ENCODE measurements at places on chromosomes 6 and 20. TPM values are rescaled to one million over a fixed set of nuclear protein-coding genes. Genes with fewer than 3 reads are reported as not detected.

- peak overlapping the region; percentile 52 for H3K27ac ChIP-seq
- peak; percentile 98 for DNase-seq
- no peaks in the 10 kb centered on the region for H3K27me3 ChIP-seq
- peaks cover 13% of the 10 kb centered on the region for H3K4me1 ChIP-seq
- H3K36me3 ChIP-seq = no peaks in the 10 kb centered on the region
Measured at GRCh38 chr6:149454346-149454848, 30.4 kb downstream of the ZC3H12D start.

The OGFR gene
- total RNA-seq = 22.1 TPM

GRCh38 chr20:48060841-48061720, 275.8 kb upstream of the SULF2 start:
- no peak overlapping the region for H3K4me3 ChIP-seq
- no peak overlapping the region for H3K27ac ChIP-seq
- H3K36me3 ChIP-seq = no peaks in the 10 kb centered on the region
- no peaks in the 10 kb centered on the region for H3K4me1 ChIP-seq
- no peak for DNase-seq

The BMP2 gene
- 6.0 TPM for total RNA-seq

- no peak overlapping the region for H3K27ac ChIP-seq
- no peaks in the 10 kb centered on the region for H3K4me1 ChIP-seq
- no peak overlapping the region for H3K4me3 ChIP-seq
- no peak for DNase-seq
- no peaks in the 10 kb centered on the region for H3K27me3 ChIP-seq
Measured at GRCh38 chr20:1880529-1881239, 14.5 kb upstream of the SIRPA start.

DNA sequence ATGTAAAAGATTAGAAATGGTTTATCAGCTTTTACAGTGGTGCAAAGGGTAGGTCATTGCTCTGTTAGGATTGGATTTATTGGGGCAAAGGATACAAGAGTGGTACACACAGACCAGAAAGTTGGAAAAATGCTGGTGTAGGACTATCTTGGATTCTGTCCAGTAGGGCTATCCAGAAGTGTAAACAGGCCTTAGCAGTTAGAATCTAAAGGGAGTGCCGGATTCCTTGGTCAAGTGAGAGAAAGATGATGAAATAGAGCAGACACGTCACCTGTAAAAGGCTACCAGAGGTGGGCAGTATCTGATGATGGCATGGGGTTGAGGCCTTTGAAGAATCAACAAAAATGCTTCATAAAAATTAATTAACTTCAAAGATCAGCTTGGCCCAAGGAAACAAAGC, 975.9 kb downstream of the KIF16B start:
- H3K27me3 ChIP-seq = no peaks in the 10 kb centered on the region
- no peak overlapping the region for H3K4me3 ChIP-seq
- H3K4me1 ChIP-seq = no peaks in the 10 kb centered on the region

GRCh38 chr6:47247227-47247797, 62.4 kb downstream of the TNFRSF21 start:
- H3K4me3 ChIP-seq = no peak overlapping the region
- peaks cover 6% of the 10 kb centered on the region for H3K4me1 ChIP-seq
- no peaks in the 10 kb centered on the region for H3K27me3 ChIP-seq
- no peak for DNase-seq
- no peaks in the 10 kb centered on the region for H3K36me3 ChIP-seq
- no peak overlapping the region for H3K27ac ChIP-seq

The HLA-DQA1 gene
- 66.1 TPM for total RNA-seq

The PLCB4 gene
- 2.8 TPM for total RNA-seq

GRCh38 chr6:53583451-53583850, 38.5 kb upstream of the GCLC start:
- no peak overlapping the region for H3K27ac ChIP-seq
- no peak overlapping the region for H3K4me3 ChIP-seq
- H3K36me3 ChIP-seq = no peaks in the 10 kb centered on the region
- no peak for DNase-seq
- no peaks in the 10 kb centered on the region for H3K27me3 ChIP-seq
- no peaks in the 10 kb centered on the region for H3K4me1 ChIP-seq

The NMBR gene
- total RNA-seq = 0.12 TPM

All from pancreas (tissue), 10 donors.